Stimulated activated CD8-positive, alpha-beta memory T cell treated with anti-CD3 and anti-CD28 coated beads, Interleukin-7, amount 100 ng/mL, for 48 hours (primary cell): ENCODE measurements at places on chromosomes 5 and 9.

DNA sequence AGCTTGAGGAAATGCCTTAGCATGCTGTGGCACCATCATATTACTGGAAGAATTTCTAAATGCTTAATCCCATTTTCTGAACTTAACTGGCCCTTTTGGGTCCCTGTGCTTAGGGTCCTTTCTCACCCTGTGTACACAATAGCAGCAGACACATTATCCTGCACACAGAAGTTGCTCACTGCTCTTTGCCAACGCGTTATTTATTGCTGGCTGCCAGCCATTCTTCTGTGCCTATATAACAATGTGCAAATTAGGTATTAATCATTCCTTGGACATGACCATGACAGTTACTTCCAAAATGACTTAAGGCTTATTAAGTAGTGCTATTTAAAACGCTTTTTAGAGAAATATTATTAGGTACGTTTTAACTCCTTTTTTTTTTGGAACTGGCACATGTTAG, 134.7 kb downstream of the FBN2 start:
- no peak for DNase-seq

DNA sequence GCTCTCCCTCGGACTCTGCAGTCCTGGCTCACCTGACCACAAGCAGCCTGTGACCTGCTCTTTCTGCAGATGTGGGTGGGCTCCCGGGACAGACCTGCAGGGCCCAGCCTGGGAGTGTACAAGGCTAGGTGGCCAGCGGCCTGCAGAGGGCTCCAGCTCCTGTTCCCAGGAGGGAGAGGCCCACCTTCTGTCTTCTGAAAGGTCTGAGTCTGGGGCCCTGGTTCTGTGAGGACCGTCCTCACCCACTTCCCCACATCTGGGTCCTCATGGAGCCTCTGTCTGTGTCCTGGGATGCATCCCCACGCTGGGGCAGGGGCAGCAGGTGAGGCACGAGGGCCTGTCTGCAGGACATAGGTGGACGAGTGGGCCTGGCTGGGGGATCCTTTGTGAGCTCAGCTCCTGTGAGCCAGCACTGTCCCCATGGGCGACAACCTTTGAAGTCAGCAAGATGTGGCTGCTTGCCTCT, 43.7 kb downstream of the PHF2 start:
- no peak for DNase-seq

DNA sequence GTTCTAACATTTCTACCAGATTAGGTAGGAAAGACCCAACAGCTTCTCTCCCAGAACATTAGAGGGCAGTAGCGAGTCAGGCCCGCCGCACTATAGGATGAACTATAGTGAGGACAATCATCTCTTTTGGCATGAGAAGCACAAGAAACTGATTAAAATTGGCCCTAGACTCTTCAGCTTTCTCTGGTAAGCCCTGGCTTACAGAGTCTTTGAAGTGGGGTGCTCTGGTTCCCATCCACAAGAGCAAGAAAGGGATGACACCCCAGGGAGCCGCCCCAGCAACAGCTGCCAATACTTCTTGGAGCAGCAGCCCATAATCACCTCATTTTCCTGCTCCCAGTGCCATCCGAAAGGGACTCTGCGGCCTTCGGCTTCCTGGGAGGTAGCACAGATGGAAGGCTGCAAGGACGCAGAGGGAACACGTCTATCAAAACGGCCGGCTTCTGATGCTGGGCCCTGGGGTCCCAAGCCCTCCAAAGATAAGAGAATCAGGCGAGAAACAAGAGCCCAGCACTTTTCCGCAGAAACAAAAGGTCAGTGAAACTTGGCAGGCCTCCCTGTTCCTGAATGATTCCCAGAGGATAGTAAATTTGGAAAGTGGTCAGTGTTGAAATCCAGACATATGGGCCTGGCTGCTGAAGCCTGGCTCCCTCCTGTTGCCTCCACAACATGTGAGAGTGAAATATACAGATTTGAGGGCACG, 69.3 kb downstream of the HSD17B3 start:
- DNase-seq, result no peak

GRCh38 chr5:40441733-40442132, 238.0 kb upstream of the PTGER4 start:
- DNase-seq, result no peak

DNA sequence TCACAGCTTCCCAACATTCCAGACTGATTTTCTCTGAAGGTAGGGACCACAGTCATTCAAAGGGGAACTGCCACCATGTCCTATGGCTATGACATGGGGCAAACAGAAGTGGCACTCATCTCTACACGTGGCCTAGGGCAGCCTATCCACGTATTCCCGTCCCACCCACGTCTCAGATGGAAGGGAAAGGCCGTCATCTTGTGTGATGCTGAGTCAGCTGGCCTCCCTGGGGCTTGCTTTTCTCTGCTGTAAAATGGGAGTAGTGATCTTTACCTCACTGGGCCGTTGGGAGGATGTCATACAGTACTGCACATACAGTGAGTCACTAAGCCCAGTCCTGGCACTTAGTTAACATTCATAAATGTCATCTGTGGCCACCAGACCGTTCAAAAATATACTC, 72.3 kb downstream of the RAPGEF1 start:
- no peak for DNase-seq

GRCh38 chr5:56670916-56671315, 144.4 kb upstream of the MAP3K1 start:
- DNase-seq, result no peak

DNA sequence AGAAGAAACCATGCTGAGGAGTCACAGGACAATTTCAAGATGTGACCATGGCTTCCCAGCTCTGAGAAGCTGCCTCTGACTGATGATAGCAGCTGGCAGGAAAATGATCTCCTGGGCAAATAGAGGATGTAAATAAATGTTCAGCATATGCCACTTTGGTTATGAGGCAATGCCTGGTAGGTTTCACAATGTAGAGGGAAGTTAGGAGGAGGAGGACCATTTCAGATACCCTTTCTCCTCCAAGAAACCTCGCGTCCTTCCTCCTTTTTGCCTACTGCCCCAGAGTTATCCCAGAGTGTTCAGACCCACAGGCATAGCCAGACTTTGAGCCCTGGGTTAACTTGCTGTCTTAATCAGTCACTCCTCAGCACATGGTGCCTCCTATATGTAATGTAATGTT, 541.6 kb upstream of the DAP start:
- DNase-seq, result no peak

- DNase-seq, result no peak
These were observed 67.2 kb upstream of the TSLP start for GRCh38 chr5:111004291-111004690.

GRCh38 chr5:54671111-54671531, 153.6 kb downstream of the SNX18 start:
- DNase-seq, result no peak

GRCh38 chr9:111668026-111668573, 6.7 kb downstream of the GNG10 start:
- DNase-seq, result no peak
